ENCODE measurements at places on chromosomes 3 and 15. TPM values are rescaled to one million over a fixed set of nuclear protein-coding genes. Genes with fewer than 3 reads are reported as not detected.

ABI3BP gene
- total RNA-seq: not detected

DNA sequence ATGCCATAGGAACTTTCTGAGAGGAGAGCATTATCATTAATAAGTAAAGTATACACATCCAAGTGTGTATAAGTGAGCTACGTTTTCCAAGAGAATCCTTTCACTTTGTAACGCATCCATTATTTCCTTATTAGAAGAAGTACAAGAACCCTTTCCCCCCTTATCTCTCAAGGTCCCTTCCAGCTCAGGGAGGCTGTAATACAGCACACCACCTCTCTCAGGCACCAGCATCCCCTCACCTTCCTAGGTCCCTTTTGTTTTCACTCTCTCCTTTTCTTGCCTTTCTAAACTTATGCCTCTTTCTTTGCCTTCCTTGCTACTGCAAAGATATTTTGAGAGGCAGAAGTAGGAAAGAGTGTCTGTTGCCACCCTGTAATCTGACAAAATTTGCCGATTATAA lies 446.0 kb downstream of the GRM7 start:
- DNase-seq: no peak
- H3K36me3 ChIP-seq: no peaks in the 10 kb centered on the region
- no peak overlapping the region for H3K4me3 ChIP-seq
- peaks cover 2% of the 10 kb centered on the region for H3K4me1 ChIP-seq
- peaks cover 9% of the 10 kb centered on the region for H3K27me3 ChIP-seq

EPHA6 gene
- total RNA-seq: not detected

- H3K36me3 ChIP-seq: no peaks in the 10 kb centered on the region
- DNase-seq: no peak
- H3K27me3 ChIP-seq: peaks cover 27% of the 10 kb centered on the region
- H3K27ac ChIP-seq: no peak overlapping the region
- H3K4me3 ChIP-seq: peak overlapping the region; percentile 38
These were observed 2.3 kb upstream of the TYRO3 start for GRCh38 chr15:41556677-41557076.

- no peaks in the 10 kb centered on the region for H3K36me3 ChIP-seq
- H3K27me3 ChIP-seq: peaks cover 24% of the 10 kb centered on the region
- H3K4me1 ChIP-seq: peaks cover 2% of the 10 kb centered on the region
- no peak for DNase-seq
- H3K4me3 ChIP-seq: no peak overlapping the region
- no peak overlapping the region for H3K27ac ChIP-seq
These were observed 113.0 kb upstream of the ETV5 start for GRCh38 chr3:186221760-186222378.

GRCh38 chr3:173920386-173920785 lies 522.8 kb downstream of the NLGN1 start:
- no peak overlapping the region for H3K4me3 ChIP-seq
- H3K27me3 ChIP-seq: no peaks in the 10 kb centered on the region
- H3K27ac ChIP-seq: no peak overlapping the region
- H3K36me3 ChIP-seq: no peaks in the 10 kb centered on the region
- no peak for DNase-seq

DNA sequence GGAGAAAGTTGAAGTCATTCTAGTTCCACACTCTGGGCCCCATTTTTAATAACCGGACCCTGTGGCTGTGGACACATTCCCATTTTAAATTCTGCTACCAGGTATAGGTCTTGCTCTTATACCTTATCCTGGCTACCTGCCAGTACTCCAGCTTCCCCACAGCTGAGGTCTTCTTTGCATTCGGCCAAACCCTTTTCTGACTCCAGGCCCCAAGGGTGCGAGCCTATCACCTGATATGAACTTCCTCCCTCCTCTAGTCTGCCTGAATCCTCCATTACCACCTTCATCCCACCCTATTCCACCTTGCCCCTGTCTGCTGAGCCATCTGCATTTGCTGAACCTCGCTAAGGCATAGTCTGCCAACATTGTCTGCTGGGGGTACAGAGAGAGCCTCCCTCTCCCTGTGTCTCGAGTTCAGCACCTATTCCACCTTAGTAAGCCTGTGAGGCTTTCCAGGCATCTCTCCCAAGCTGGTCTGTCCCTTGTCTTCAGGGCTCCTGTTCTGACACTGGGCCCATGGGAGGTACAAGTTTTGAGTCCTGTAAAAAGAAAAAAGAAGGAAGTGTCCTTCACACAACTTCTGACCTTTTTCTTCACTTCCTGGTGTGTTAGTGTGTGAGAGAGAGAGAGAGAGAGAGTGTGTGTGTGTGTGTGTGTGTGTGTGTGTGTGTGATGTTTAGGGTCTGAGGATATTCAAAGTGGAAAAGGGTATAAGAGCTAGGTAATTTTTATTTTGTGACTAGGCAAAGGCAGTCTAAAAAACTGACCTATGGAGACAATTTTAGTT lies 27.0 kb downstream of the PDE8A start:
- H3K27ac ChIP-seq: no peak overlapping the region
- DNase-seq: no peak
- H3K4me1 ChIP-seq: peaks cover 55% of the 10 kb centered on the region
- peaks cover 5% of the 10 kb centered on the region for H3K36me3 ChIP-seq
- H3K27me3 ChIP-seq: no peaks in the 10 kb centered on the region

GRCh38 chr3:183555541-183556081 lies at the start of gene KLHL6:
TSS of gene KLHL6 (minus strand) at chr3:183555706. CDS start at chr3:183555653, 53 bp downstream.
- peaks cover 12% of the 10 kb centered on the region for H3K36me3 ChIP-seq
- no peaks in the 10 kb centered on the region for H3K27me3 ChIP-seq
- H3K4me1 ChIP-seq: peaks cover 53% of the 10 kb centered on the region
- peak within 1 kb of the TSS; percentile 100 for H3K4me3 ChIP-seq
- DNase-seq: peak; percentile 55

GRCh38 chr3:150268426-150269391 lies 139.4 kb upstream of the TSC22D2 start:
- H3K27ac ChIP-seq: no peak overlapping the region
- H3K36me3 ChIP-seq: no peaks in the 10 kb centered on the region
- H3K4me1 ChIP-seq: no peaks in the 10 kb centered on the region
- no peaks in the 10 kb centered on the region for H3K27me3 ChIP-seq
- DNase-seq: no peak
- H3K4me3 ChIP-seq: no peak overlapping the region

GRCh38 chr15:56837273-56837672 lies 81.2 kb upstream of the TCF12 start:
- no peak overlapping the region for H3K4me3 ChIP-seq
- no peaks in the 10 kb centered on the region for H3K27me3 ChIP-seq
- no peaks in the 10 kb centered on the region for H3K36me3 ChIP-seq
- no peak overlapping the region for H3K27ac ChIP-seq

GRCh38 chr15:95973566-95974256 lies 356.8 kb upstream of the NR2F2 start:
- H3K36me3 ChIP-seq: no peaks in the 10 kb centered on the region
- H3K4me3 ChIP-seq: no peak overlapping the region
- no peak overlapping the region for H3K27ac ChIP-seq
- DNase-seq: no peak
- H3K4me1 ChIP-seq: no peaks in the 10 kb centered on the region

DNA sequence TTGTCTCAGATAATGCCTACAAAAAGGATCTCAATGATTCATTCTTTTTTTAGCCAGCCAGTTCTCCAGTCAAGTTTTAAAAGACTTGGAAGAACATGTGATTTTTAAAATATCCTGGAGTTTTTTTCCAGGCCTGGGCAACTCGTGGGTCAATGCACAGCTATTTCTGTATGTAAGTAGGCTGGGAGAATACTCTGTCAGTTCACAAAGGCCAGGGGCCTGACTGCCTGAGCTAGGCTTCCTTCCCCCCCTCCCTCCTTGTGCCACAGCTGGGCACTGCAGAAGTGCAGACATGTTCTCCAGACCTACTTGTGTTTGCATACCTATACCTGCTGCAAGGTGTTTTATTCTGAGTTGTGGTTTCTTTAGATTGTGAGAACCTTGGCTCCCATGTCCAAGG lies 43.7 kb downstream of the CTDSPL start:
- H3K27ac ChIP-seq: no peak overlapping the region
- no peak overlapping the region for H3K4me3 ChIP-seq
- no peaks in the 10 kb centered on the region for H3K36me3 ChIP-seq
- H3K4me1 ChIP-seq: peaks cover 44% of the 10 kb centered on the region
- peaks cover 3% of the 10 kb centered on the region for H3K27me3 ChIP-seq

DNA sequence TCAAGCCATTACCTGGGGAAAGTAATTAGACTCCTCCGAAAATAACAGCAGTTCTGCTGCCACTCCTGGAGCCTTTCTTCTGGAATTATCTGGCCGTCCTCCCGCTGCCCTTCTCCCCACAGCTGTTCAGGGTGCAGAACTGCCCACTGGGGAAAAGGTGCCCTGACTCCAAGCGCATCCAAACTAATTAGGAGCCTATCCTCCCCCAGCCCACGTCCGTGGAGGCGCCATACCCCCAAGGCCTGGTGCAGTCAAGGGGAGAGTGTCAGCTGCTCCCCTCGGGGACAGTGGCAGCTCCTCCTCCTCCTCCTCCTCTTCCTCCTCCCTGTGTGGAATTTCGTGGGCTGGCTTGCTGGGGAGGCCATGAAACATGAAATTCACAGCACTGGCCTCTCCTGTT lies 177.2 kb downstream of the XXYLT1 start:
- H3K4me1 ChIP-seq: peaks cover 1% of the 10 kb centered on the region
- peaks cover 6% of the 10 kb centered on the region for H3K36me3 ChIP-seq
- no peak overlapping the region for H3K27ac ChIP-seq
- peak overlapping the region; percentile 57 for H3K4me3 ChIP-seq
- no peak for DNase-seq
- no peaks in the 10 kb centered on the region for H3K27me3 ChIP-seq

GRCh38 chr3:107992976-107993684 lies 97.7 kb downstream of the CD47 start:
- H3K27ac ChIP-seq: no peak overlapping the region
- no peak for DNase-seq
- no peaks in the 10 kb centered on the region for H3K27me3 ChIP-seq
- no peak overlapping the region for H3K4me3 ChIP-seq
- no peaks in the 10 kb centered on the region for H3K36me3 ChIP-seq

DNA sequence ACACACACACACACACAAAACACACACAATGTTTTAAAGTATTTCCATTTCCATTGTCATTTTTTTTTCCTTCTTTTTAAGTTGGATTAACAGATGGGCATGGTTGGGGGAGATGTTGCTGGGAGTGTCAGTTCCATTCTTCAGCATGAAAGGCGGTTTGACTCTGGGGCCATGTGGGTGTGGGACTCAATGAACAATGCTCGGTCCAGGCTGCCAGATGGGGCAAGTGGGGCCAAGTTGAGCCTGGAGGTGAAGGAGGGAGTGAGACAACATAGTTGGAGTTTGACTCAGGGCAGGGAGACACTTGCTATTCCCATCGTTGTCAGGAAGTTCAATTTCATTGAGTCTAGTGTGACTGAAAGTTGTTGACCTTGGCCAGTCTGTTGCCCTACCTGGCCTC lies 125.3 kb downstream of the TLE3 start:
- H3K27ac ChIP-seq: no peak overlapping the region
- peaks cover 13% of the 10 kb centered on the region for H3K27me3 ChIP-seq
- H3K4me1 ChIP-seq: no peaks in the 10 kb centered on the region

- H3K36me3 ChIP-seq: peaks cover 4% of the 10 kb centered on the region
- DNase-seq: no peak
- no peaks in the 10 kb centered on the region for H3K27me3 ChIP-seq
- no peak overlapping the region for H3K27ac ChIP-seq
- no peaks in the 10 kb centered on the region for H3K4me1 ChIP-seq
- no peak overlapping the region for H3K4me3 ChIP-seq
These were observed 861.6 kb upstream of the DPPA4 start for GRCh38 chr3:110198717-110199587.

LMAN1L gene
- total RNA-seq: 0.57 TPM

PIERCE2 gene
- total RNA-seq: not detected

XIRP1 gene
- total RNA-seq: not detected

- H3K27me3 ChIP-seq: peaks cover 3% of the 10 kb centered on the region
- no peak for DNase-seq
- no peaks in the 10 kb centered on the region for H3K36me3 ChIP-seq
- no peaks in the 10 kb centered on the region for H3K4me1 ChIP-seq
- H3K4me3 ChIP-seq: no peak overlapping the region
These were observed 65.1 kb downstream of the PRICKLE2 start for GRCh38 chr3:64160000-64160695.

GRCh38 chr3:17119201-17120072 lies 234.7 kb downstream of the PLCL2 start:
- H3K36me3 ChIP-seq: no peaks in the 10 kb centered on the region
- no peaks in the 10 kb centered on the region for H3K4me1 ChIP-seq
- H3K27me3 ChIP-seq: no peaks in the 10 kb centered on the region
- H3K4me3 ChIP-seq: no peak overlapping the region
- DNase-seq: no peak

GRCh38 chr15:83919319-83919830 lies 265.5 kb downstream of the ADAMTSL3 start:
- H3K27ac ChIP-seq: no peak overlapping the region
- no peaks in the 10 kb centered on the region for H3K4me1 ChIP-seq
- DNase-seq: no peak
- H3K27me3 ChIP-seq: peaks cover 5% of the 10 kb centered on the region

DUOXA2 gene
- total RNA-seq: not detected

- peaks cover 4% of the 10 kb centered on the region for H3K36me3 ChIP-seq
- peaks cover 26% of the 10 kb centered on the region for H3K27me3 ChIP-seq
- H3K4me3 ChIP-seq: no peak overlapping the region
- no peak for DNase-seq
- no peaks in the 10 kb centered on the region for H3K4me1 ChIP-seq
These were observed 226.3 kb downstream of the TAFA4 start for GRCh38 chr3:68706096-68706495.

DNA sequence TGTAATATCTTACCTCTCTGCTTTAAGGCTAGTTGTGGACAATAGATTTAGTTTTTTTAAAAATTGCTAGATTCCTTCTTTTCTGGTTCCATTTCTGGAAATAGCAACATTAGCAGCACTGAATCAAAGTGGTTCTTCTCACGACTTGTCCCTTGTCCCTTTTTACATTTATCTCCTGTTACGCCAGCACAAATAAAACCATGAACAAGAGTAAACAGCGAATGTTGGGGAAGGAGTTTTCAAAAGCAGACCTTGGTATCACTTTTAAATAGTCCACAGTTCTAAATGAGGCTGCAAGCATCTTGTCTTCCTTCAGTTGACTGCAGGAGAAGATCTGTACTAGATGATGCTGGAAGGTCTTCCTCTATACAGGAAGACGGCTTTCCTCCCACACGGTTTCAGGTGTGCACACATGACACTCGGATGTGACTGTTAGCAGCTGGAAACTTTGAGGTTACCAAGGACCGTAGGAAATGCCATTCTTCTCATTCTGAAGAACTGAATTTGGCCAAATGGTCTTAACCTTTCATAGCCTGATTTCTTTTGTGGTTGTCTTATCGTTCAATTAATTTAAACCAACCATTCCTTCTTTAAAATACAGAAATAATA lies 251.0 kb upstream of the ICE2 start:
- H3K4me1 ChIP-seq: peaks cover 21% of the 10 kb centered on the region
- DNase-seq: no peak
- H3K27me3 ChIP-seq: no peaks in the 10 kb centered on the region
- H3K27ac ChIP-seq: no peak overlapping the region
- H3K4me3 ChIP-seq: no peak overlapping the region

EFHB gene
- 0.78 TPM for total RNA-seq

C2CD4A gene
- total RNA-seq: not detected

- DNase-seq: no peak
- H3K27ac ChIP-seq: no peak overlapping the region
- H3K4me3 ChIP-seq: no peak overlapping the region
- no peaks in the 10 kb centered on the region for H3K36me3 ChIP-seq
- peaks cover 12% of the 10 kb centered on the region for H3K4me1 ChIP-seq
These were observed 35.6 kb upstream of the RASGRP1 start for GRCh38 chr15:38600236-38600635.

- no peaks in the 10 kb centered on the region for H3K27me3 ChIP-seq
- no peaks in the 10 kb centered on the region for H3K36me3 ChIP-seq
- H3K4me1 ChIP-seq: peaks cover 8% of the 10 kb centered on the region
- H3K27ac ChIP-seq: no peak overlapping the region
These were observed 495.2 kb upstream of the TBL1XR1 start for GRCh38 chr3:177692304-177692975.

CHRM5 gene
- total RNA-seq: not detected

- DNase-seq: no peak
- no peak overlapping the region for H3K27ac ChIP-seq
- no peaks in the 10 kb centered on the region for H3K36me3 ChIP-seq
- H3K4me3 ChIP-seq: no peak overlapping the region
These were observed 343.9 kb downstream of the ARRDC4 start for GRCh38 chr15:98304371-98304770.
